ENCODE measurements at places on chromosomes 5 and 9.

DNA sequence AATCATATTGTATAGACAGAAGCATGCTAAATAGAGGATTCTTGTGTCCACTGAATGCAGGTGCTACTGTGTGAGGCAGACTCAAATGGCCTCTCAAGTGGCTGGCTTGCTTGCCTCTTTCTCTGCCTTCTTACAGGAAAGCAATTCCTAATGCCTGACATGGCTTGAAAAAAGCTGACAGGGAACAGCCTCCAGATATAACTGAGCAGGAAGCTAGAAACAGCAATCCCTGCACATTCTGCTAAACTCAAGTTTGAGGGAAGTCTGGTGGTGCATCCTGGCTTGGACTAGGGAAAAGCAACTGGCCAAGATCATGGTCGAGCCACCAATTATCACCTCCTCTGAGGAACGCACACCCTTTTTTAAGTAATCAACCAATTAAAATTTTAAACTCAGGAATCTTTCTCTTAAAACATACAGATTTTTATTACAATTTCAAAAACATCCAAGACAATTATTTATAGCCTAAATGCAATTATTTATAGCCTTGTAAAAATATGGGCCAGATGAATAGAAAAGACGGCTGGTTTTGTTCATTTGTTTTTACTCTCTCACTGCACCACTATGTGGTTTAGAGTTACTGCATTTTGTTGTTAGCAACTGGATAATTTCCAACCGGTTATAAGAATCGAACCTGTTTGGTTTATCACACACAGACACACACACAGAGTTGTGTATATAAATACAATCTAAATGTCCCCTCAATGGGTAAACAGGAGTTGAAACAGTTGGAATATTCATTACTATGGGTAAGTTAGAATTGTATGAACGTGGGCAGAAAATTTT is 290.9 kb upstream of the ANKRD55 start:
- no peak for DNase-seq

GRCh38 chr5:114380721-114381120 is 18.9 kb downstream of the KCNN2 start:
- no peak for DNase-seq

DNA sequence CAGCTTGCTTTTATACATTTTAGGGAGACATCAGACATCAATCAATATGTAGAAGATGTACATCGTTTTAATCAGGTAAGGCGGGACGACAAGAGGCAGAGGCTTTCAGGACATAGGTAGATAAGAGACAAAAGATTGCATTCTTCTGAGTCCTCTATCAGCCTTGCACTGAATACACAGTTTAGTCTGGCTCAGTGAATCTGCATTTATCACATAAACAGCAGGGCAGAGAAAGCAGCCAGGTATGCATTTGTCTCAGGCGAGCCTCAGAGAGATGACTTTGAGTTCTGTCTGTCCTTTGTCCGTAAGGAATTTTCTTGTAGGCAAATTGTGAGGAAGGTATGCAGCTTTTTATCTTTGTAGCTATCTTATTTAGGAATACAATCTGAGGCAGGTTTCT is 202.8 kb upstream of the TAS2R1 start:
- no peak for DNase-seq

DNA sequence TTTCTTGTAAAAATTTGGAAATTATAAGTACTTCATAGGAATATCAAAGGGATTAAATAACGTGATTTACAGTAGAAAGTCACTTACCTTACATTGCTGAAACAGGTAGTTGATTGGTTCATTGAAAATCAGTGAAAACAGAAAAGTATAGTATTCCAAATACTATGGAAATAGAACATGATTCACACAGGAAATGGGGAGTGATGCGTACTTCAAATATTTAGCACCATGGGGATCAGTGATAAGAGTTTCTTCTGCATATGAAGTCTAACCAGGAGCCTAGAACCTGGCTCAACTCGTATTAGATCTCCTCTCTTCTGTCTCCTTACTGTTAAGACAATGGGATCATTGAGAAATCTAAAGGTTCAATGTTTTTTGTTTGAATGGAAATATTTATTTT is 133.3 kb downstream of the FAM174A start:
- DNase-seq: no peak

- peak; percentile 62 for DNase-seq
These were observed 55.3 kb downstream of the RPS23 start for GRCh38 chr5:82222597-82223574.

- DNase-seq: peak; percentile 78
These were observed 29.5 kb downstream of the MTAP start for GRCh38 chr9:21831841-21832509.

GRCh38 chr5:97480313-97480712 is 297.3 kb upstream of the RIOK2 start:
- no peak for DNase-seq

GRCh38 chr5:81242906-81243436 is 9.8 kb downstream of the CKMT2 start:
- no peak for DNase-seq

- DNase-seq: peak; percentile 80
These were observed 5.7 kb downstream of the PAM start for GRCh38 chr5:102760815-102761214.

- DNase-seq: no peak
These were observed 97.5 kb downstream of the CETN3 start for GRCh38 chr5:90312027-90312426.

- DNase-seq: no peak
These were observed 22.0 kb downstream of the SNX30 start for GRCh38 chr9:112772551-112772950.

DNA sequence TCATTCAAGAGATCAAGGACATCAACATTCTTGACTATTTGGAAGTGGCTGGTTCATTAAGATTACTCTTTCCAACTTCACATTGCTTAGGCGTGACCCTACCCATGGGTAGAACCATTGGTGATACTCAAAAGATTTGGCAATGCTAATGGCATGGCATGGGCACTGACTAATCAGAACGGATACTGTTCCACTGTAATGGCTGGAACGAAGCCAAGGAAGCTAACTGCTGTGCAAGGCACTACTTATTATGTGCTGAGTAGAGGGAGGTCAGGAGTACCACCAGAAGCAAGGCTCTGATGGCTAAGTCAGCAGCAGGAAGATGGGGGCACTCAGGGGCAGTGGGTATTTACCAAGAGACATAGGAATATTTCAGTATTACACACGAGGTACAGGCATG is 31.9 kb downstream of the GNA14 start:
- no peak for DNase-seq

- no peak for DNase-seq
These were observed 31.3 kb upstream of the SMU1 start for GRCh38 chr9:33107762-33108161.

DNA sequence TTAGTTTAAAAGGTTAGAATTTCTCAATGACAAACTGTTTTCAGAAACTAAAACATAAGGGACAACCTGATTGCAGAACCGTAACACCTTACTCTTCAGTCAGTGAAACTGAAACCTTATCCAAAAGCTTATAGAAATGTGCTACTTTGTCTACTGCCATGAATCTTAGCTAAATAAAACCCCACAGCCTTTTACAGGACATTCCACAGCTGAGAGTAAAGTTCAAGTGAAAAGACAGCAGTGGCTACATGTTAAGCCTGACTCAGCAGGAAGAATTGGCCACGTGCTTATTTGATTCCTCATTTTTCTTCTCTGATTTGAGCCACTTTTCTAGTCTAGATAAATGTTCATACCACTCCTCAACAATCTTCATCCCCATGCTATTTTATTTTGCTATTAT is 278.7 kb upstream of the ISL1 start:
- DNase-seq: no peak

- DNase-seq: peak; percentile 87
These were observed 177.9 kb downstream of the PCSK1 start for GRCh38 chr5:96254980-96255691.

- DNase-seq: no peak
These were observed 149.6 kb downstream of the PRR16 start for GRCh38 chr5:120613729-120614128.

- no peak for DNase-seq
These were observed 50.1 kb downstream of the ST8SIA4 start for GRCh38 chr5:100852988-100853449.

- DNase-seq: no peak
These were observed 22.5 kb upstream of the GLIPR2 start for GRCh38 chr9:36113999-36114398.

GRCh38 chr5:144361406-144361805 is 190.7 kb downstream of the KCTD16 start:
- DNase-seq: peak; percentile 64

DNA sequence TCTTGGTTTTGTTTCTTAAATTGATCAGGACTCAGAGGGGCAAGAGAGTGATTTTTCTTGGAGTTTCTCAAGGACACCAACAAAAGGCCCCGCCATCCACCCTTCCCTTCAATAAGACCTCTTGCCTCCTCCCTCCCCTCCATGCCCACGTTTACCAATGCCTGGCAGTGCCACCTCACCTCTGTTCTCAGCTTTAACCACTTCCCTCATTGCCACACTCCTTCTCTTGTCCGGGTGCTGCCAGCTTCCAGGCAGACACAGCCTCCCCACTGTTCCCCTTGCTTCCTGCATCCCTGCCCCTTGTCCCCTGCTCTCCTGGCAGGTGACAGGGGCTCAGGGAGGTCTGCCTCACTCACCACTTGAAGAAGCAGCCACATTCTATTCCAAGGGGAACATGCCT is 90.8 kb downstream of the LHX2 start:
- no peak for DNase-seq

- DNase-seq: no peak
These were observed 7.5 kb downstream of the ADAMTS6 start for GRCh38 chr5:65474130-65474711.
